ENCODE measurements at places on chromosomes 1 and 21.
A peak's percentile ranks its signal among the peaks of the same experiment; 100 is the strongest.

- DNase-seq = peak; percentile 11
Measured at GRCh38 chr1:215710036-215710898, 143.2 kb downstream of the KCTD3 start.

GRCh38 chr1:32115496-32115895 is 7.6 kb downstream of the KPNA6 start:
- DNase-seq = no peak

- DNase-seq = no peak
Measured at GRCh38 chr1:164628772-164629171, 69.8 kb downstream of the PBX1 start.

GRCh38 chr1:182643699-182644098 is 39.5 kb upstream of the RGS16 start:
- no peak for DNase-seq

DNA sequence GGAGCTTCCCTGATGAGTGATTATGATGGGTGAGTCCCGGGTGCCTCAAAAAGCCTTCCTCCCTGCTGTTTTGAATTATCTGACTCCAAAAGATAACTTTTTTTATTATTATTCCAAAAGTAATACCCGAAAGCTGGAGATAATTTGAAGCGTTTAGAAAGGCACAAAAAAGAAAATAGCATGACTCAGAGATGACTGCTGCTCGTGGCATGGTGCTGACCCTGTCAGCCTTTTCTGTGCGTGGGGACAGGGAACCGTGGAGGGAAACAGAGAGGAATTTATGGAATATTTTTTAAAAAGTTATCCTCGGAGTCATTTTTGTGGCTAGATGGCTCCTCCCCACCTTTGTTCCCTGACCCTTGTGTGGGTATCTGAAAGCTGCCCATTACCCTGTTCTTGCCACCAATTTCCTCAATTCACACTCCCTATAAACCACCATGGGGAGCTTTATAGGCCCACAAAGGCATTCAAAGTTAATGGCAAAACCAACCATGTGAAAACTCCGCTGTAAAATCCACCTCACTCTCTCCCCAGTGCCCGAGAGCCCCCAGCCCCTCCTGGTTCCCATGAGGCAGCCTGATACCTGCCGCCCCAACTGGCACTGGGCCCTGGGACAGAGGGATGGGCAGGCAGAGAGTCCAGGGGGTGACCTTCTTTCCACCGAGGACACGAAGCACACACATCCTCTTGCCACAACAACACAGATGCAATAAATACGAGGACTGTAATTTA is 37.5 kb downstream of the IGSF21 start:
- DNase-seq = no peak

DNA sequence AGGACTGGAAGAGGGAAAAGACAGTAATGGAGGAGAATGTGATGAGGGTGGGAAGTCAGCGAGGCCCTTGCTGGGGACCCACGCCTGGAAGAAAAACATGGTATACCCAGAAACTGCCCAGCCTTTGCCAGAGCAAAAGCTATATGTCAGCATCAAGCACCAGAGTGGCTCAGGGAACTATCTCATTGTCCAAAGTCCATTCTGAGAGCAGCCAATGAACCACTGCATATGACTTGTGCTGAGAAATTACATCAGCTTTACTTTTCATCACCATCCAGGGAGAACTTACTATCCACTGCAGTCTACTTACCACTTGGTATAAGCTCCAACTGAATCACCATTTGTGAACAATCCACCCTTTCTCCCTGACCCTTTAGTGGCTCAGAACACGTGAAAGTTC is 148.1 kb downstream of the TTLL7 start:
- no peak for DNase-seq

DNA sequence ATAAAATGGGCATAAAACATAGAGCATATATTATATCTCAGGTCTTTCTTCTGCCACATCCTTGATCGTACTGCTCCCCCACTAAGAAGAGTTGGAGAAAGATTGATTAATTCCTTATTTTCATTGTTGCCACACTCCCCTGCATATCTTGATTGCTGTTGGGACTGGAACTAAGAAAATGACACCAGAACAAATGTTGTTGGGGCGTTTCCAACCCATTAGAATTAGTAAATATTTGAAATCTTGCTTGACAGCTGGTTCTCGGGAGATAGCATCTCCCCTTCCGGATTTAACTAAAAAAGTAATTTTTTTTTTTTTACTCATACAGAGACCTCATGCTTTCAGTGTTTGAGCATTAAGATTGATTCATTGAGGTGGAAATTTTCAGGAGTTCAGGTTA is 493.0 kb upstream of the PLXNA2 start:
- no peak for DNase-seq

GRCh38 chr21:30839304-30839703 is 9.7 kb upstream of the KRTAP7-1 start:
- DNase-seq = no peak

- no peak for DNase-seq
Measured at GRCh38 chr1:16226490-16227179, 10.3 kb downstream of the CPLANE2 start.

- no peak for DNase-seq
Measured at GRCh38 chr1:30320581-30320890, 402.8 kb downstream of the MATN1 start.

DNA sequence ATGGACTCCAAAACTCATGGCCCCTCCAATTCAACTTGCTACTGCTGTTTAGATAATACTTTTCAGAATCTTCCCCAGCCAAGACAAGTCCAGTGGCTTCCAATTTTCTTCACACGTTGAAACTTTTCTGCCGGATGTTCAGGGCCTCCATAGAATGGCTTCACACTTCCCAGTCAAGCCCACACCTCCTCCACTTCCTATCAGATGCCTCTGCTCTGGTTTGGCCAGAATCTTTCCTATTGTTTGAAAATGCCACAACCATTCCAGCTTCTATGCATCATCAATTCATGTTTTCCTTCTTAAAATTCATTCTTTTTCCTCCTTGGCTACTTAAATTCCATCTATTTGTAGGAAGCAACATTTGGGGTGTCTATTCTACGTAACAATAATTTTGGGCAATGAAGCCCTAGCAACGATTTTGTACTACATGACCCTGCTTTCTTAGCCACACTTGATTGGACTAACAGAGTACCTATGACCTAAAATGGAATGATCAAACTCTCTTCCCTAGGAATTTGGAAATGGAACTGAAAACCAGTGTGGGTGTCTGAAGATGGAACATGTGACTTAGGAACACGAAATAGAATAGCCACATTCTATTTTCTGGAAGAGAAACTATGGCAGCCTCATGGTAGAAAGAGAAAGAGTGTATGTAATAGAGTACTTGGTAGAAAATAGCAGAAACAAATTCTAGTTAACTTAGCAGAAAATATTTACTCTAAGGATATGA is 74.1 kb upstream of the CNIH3 start:
- no peak for DNase-seq

DNA sequence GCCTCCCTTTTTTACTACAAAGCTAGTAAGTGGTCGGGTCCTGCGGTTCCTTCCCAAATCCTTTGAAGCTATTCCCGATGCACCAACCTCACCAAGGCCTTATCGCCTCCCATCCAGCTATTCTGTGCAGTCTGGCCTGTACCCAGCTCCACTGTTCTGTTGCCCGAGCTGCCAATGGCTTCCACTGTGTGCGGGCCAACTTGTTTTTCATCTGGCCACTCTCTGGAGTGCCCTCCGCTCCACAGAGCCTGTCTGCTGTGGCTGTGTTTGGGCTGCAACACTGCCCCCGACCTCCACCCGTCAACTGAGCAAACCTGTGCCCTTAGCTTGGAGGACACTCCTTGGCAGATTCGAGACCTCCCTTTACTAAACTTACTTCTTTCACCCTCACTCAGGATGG is 125.0 kb downstream of the KIAA0319L start:
- no peak for DNase-seq

DNA sequence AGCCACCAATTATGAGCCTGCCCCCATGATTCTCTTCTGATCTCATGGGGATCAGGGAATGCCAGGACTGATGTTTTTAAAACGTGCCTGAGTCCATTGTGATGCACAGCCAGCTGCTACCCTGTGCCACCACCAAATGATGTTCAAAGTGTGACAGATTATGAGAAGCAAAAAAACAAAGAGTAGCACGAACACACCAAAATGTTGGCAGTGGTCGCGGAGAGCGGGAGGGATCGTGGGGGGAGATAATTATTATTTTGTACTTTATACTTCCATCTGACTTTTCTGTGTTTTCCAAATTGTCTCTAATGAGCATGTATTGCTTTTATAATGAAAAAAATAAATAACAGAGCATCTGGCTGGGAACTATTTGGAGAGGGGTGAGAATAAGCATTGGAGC is 50.5 kb downstream of the EPHB2 start:
- DNase-seq = no peak

- DNase-seq = no peak
Measured at GRCh38 chr1:172179918-172180317, 240.6 kb upstream of the C1orf105 start.

DNA sequence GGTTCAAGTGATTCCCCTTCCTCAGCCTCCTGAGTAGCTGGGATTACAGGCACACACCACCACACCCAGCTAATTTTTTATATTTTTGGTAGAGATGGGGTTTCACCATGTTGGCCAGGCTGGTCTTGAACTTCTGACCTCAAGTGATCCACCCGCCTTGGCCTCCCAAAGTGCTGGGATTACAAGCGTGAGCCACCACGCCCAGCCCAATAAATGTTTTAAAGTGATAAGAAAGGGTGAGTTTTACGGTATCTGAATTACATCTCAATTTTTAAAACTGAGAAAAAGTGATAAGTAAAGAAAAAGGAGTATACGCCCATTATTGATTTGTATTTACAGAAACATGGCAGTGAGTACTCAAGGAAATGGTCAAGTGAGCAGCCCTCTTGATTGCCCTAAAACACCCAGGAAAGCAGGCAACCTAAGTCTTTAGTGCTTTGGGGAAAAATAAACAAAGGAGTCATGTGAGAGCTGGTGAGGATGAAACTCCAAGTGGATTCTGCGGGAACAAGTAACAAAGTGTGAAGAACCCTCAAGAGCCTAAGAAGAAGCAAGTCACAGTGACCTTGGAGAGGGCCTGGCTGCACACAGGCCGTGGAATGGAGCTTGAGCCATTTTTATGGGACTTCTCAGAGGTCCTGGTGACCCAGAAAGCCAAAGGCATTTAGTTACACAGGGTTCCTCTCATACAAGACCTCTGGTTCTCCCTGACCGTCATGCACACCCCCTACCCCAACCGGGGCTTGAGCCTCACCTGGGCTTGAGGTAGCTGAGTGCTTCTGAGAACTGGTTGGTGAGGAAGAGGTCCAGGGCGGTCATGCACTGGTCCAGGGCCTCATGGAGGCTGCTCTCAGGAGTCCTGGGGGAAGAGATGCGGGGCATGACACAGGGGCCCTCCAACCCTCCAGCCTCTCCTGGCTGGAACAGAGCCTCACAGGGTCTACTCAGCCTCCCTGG is 9.1 kb downstream of the TTC39A start:
- no peak for DNase-seq

DNA sequence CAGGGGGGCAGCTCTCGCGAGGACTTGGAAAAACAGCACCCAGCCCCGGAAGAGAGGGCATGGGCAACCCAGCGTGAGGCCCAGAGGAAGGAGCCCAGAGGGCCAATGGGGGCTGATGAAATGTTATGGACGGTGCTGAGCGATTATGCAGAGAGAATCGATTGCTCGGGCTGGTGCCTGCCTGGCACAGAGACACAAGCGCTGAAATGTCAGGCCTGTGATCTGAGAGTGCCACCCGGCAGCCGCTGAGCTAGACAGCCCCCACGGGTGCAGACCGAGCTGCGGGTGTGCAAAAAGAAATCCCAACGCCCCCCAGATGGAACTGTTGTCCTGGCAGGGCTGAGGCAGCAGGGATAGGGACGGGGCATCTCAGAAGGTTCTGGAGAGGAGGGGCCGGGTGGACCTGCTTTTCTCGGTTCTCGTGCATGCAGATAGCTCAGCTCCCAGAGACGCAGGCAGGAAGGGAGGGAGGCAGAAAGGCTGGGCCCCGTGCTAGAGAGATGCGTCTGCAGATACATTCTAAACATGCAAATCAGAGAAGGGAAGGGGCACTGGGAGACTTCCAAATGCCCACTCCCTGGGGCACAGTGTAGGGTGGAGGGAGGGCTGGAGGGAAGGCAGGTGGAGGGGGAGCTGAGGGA is 41.5 kb downstream of the TAS1R2 start:
- no peak for DNase-seq

GRCh38 chr21:45855248-45855811 is 126.2 kb upstream of the COL6A1 start:
- DNase-seq = no peak

DNA sequence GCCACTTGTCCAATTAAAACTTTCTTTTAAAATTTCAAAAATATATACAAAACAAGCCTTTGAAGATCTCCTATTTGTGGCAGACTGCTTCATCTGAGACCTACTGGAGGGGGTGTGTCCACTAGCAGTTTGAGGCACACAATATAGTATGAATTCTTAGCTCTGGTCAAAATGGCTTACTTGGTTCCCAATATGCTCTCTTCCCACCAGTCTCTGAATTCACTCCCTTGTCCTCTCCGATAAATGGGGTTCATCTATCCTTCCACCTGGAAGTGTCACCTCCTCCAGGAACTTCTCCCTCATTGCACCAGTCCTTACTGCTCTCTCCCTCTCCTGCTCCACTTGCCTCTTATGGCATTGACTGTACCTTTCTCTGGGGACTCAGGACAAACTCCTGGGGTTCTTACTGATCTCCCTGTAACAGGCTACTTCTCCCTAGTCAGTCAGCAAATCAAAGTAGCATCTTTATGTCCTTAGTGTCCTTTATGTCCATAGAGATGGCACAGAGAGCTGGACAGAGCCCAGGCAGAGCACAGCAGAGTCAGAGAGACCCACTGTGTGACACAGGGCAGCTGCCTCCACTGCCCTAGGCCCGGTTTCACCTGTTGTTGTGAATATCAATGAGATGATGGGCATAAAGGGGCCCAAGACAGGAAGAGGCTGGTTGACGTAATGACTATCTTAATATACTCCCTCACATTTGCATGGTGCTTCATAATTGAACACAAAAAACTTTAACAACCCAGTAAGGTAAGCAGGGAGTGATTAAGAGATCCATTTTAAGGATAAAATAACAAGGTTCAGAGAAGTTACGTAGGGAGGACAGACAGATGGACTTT is 3.6 kb downstream of the ASAP3 start:
- no peak for DNase-seq

DNA sequence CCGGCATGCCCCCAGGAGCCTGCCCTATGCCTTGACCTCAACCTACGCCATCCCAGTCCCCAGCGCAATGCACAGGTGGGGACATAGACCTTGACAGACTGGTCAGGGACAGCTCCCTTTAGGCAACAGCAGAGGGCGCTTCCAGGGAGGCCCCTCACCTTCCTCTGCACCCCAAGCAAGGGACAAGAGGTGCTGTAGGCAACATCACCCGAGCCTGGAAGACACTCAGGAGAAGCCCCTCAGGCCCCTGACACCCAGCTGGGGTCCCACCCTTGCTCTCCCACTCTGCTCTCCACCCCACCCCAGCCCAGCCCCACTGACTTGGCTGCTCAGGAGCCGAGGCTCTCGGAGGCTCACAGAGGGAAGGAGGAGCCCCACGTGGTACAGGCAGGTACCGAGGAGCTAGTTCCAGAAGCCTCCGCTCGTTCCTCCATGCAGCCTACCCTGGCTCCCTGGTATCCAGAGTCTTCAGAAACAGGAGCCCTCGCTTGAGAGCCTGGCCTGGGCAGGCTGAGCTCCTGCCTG is 2.4 kb upstream of the WNT3A start:
- no peak for DNase-seq

- DNase-seq = no peak
Measured at GRCh38 chr1:112713466-112714312, 1.4 kb downstream of the PPM1J start.

Measured in skeletal muscle cell (primary cell).